ENCODE measurements at places on chromosomes 2 and 18. TPM values are rescaled to one million over a fixed set of nuclear protein-coding genes. Genes with fewer than 3 reads are reported as not detected.

GRCh38 chr18:26073758-26074157 lies 16.7 kb downstream of the SS18 start:
- DNase-seq: no peak

The KCNJ3 gene
- not detected for polyA plus RNA-seq

- DNase-seq: no peak
Observed at GRCh38 chr18:25736516-25736915, 353.9 kb downstream of the SS18 start.

- peak; percentile 52 for DNase-seq
Observed at GRCh38 chr2:217993817-217994463, 8.9 kb downstream of the TNS1 start.

- DNase-seq: no peak
Observed at GRCh38 chr2:174585657-174586252, 11.8 kb downstream of the WIPF1 start.

DNA sequence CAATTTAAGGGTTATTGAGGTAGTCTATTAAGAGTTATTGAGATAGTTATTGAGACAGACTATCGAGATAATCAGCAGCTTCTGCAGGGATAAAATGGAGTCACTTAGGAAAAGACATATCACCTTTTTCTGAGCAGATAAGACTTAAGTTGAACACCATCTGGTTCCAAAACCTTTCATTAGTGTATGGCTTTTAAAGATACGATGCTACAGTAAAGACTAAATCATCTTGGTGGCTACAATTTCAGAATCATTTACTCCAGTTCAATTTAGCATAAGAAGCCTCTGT lies 68.6 kb upstream of the DNAJC10 start:
- no peak for DNase-seq

GRCh38 chr2:222710736-222711135 lies 39.3 kb downstream of the MOGAT1 start:
- no peak for DNase-seq

The CTDSP1 gene
- polyA plus RNA-seq: 19.3 TPM

DNA sequence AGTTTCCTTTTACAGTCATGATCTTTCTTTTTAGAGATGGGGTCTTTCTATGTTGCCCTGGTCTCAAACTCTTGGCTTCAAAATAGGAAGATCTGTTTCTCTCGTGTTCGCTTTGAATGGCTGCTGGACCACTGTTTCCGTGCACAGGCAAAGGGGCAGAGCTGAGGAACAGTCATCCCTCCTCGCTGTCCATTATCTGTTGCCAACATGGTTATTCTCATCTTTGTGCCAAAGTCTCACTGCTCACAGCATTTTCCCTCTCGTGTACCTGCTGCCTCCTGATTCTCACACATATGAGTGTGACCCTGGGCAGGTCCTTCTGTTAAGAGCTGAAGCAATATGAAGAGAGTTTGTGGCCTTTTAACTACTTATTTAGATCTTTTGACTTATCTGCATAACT lies 28.0 kb upstream of the CCNYL1 start:
- DNase-seq: no peak

- DNase-seq: no peak
Observed at GRCh38 chr2:7437141-7437540, 519.9 kb downstream of the RNF144A start.

DNA sequence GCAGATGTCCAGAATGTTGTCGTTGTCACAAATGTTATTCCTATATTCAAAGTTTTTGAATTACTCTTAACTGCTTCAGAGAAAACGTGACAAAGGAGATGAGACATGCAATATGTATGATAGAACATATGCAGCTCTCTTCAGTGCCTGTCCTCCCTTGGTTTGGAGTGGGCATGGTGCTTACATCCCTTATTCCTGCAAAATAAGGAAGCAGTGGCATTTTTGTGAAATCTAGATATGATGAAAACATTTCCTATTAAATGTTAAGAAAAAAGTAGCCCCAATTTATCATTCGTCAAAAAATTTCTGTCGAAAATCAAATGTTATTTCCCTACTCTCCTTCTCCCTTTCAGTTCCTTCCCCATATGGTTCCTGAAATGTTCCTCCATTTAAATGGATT lies 457.5 kb upstream of the FANCL start:
- DNase-seq: no peak

DNA sequence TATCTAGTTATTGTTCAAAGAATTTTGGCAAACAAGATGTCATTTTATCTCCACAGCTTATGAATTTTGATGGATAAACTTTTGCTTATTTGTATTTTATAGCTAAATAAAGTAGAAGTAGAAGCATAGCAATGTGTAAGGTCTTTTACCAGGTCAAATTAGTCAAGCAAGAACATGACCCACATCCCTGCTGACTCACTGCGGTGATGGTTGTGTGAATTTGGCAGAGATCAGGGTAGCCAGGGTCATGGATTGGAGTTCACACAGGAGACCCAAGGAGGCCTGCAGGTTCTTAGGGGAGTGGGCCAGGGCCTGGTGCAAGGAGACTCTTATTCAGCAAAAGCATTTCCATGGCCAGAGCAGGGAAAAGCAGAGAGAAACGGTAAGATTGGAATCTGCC lies 18.7 kb downstream of the SP140 start:
- no peak for DNase-seq

- no peak for DNase-seq
Observed at GRCh38 chr2:149451417-149452165, 121.2 kb downstream of the LYPD6 start.

GRCh38 chr2:207311316-207312005 lies 145.7 kb upstream of the KLF7 start:
- no peak for DNase-seq

GRCh38 chr2:74877781-74878433 lies 44.0 kb downstream of the HK2 start:
- no peak for DNase-seq

DNA sequence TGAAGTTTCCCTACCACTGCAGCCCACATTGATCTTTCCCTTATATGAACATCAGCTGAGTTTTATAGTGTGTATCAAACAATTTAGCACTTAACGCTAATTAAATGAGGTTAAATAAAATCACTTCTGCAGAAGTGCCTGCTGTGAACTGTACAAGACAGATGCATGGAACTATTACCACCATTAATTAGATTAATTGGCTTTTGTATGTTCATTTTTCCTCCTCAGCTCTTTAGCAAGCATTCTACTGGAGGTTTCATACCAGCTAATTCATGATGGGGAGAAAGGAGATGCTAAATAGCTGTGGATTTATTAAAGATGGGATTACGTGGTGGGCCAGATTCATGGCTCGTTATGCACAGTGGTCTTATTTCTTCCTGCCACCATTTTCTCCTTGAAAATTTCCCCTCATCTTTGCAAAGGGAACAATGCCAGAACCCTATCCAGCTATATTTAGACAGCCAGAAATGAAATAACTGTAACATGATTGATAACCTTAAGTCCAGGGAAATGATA lies 96.7 kb downstream of the CNTNAP5 start:
- DNase-seq: no peak

- DNase-seq: no peak
Observed at GRCh38 chr2:228841475-228841874, 429.6 kb downstream of the PID1 start.

GRCh38 chr2:86038291-86039081 lies 67.2 kb downstream of the POLR1A start:
- peak; percentile 87 for DNase-seq

- no peak for DNase-seq
Observed at GRCh38 chr18:46161703-46162396, 57.7 kb downstream of the HAUS1 start.

The ALLC gene
- not detected for polyA plus RNA-seq

The LRRTM4 gene
- not detected for polyA plus RNA-seq

DNA sequence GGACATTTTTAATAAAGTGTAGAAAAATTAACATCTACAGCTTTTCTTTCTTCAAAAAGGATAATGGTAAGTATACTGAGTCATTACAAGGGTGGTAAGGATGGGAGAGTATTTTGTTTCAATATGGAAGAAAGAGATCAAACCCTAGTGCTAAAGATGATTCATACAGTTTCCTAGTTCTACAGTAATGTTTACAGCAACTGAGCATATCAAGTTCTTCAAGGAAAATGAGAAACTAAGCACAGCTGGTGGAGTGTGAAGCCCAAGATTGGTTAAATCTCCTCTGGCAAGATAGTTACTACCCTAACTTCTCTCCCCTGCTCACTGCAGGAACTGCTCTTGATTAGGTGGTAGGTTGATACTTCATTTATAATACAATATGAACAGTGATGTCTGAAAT lies 467.5 kb downstream of the XIRP2 start:
- DNase-seq: no peak

The MC5R gene
- not detected for polyA plus RNA-seq

- DNase-seq: peak; percentile 42
Observed at GRCh38 chr2:85537600-85538506, 1.1 kb upstream of the MAT2A start.

- DNase-seq: no peak
Observed at GRCh38 chr2:71831193-71831577, 316.5 kb downstream of the CYP26B1 start.

- no peak for DNase-seq
Observed at GRCh38 chr2:213121690-213122089, 29.7 kb downstream of the IKZF2 start.

The CHST10 gene
- 5.0 TPM for polyA plus RNA-seq

GRCh38 chr2:227219312-227220105 lies 55.1 kb downstream of the COL4A3 start:
- no peak for DNase-seq

GRCh38 chr2:211967234-211967633 lies 571.4 kb downstream of the ERBB4 start:
- no peak for DNase-seq
